AG04449 (cell line): ENCODE measurements at places on chromosomes 12 and 14.

GRCh38 chr12:16504200-16504599 is 101.8 kb downstream of the LMO3 start:
- DNase-seq = no peak

DNA sequence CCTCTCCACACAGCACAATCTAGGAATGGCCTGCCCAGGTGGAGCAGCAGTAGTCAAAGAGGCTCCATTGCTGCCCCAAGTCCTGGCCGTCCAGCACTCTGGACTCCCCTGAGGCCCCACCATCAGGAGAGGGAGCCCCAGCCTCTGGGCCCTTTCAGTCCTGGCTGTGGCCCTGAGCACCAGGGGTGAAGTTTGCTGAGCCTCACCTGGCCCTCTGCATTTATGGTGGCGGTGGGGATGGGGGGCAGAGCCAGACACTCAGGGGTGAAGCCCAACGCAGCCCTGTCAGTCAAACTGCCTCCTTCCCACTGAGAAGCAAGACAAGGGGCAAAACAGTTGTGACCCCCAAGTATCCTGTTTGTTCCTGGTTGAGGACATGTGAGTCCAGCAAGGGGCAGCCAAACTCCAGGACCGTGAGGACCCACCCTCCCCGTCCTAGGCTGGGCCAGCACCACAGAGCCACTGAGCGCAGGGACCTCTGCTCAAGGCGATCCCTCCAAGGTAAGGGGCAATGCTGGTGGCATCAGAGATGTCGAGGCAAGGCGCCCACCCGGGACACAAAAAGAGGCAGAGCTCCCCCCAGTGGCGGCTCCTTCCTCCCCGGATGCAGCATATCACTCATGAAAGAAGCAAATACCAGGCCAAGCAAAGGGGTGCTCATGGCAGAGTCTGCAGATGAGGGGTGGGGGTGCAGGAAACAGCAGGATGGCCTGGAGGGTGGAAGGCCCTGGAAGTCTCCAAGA is 4.8 kb upstream of the AMN start:
- no peak for DNase-seq

DNA sequence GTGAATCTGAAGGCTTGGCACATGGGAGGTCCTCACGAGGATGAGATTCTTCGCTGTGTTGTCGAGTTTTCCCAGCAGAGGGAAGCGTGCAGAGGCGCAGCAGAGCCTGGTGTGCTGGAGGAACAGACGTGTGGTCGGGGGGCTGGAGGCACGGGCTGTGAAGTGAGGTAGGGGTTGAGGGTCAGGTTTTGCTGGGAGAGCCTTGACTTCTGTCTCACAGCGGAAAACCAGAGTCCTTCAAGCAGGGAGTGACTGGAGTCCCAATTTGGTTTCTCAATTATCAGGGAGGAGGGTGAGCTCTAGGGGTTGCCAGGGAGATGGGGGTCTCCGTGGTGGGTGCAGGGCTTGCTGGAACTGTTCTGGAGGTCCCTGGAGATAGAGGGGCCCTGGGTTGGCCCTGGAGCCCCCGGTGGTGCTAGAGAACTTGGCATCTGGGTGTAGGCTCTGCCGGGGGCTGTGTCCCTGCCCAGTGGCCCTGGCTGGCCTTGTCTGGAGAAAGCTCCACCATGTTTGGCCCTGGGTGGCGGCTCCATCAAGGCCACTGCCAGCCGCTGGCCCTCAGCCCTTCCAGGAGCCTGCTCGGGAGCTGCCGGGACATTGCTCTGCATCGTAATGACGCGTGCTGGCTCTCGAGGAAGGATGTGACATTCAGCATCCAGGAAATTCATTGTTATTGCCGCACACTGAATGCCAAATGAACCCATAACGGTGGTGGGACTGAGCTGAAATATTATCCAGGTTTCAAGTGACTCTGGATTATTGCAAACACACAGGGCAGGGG is 215.7 kb downstream of the KIF26A start:
- no peak for DNase-seq

DNA sequence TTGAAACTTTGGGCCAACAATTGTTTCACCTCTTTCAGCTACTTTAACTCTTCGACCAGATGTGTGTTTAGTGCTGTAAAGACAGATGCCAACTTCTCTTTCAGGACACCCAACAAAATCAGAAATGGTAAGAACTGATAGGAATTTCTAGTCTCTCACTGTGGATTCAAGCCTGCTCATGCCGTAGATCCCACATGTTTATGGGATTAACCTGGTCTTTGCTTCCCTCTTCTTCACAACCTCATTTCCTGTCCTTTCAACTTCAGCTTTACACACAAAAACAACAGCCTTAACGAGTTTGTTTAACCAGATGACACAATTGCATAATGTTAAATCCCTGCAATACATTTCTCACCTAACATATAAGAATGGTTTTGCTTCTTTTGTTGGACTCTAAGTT is 1031.9 kb upstream of the LRFN5 start:
- no peak for DNase-seq

DNA sequence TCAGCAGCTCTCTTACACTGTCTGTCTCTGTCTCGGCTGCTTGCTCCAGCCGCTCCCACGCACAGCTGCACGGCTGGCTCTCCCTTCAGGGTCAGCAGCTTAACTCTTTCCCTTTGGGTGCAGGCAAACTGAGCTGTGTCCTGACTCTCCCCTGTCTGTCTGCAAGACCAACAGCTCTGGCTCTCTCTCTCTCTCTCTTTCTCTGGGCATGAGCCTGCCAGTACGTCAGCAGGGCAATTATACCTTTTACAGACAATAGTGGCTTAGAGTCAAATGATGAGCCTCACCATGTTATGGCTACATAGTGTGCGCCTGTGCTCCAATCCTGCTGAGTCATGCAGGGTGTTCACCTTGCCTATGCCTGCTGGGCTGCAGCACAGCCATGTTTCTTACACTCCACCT is 120.5 kb upstream of the DDHD1 start:
- no peak for DNase-seq

GRCh38 chr12:102350070-102350469 is 130.3 kb downstream of the IGF1 start:
- DNase-seq = no peak

GRCh38 chr14:30822080-30822571 is 52.2 kb upstream of the COCH start:
- DNase-seq = no peak

DNA sequence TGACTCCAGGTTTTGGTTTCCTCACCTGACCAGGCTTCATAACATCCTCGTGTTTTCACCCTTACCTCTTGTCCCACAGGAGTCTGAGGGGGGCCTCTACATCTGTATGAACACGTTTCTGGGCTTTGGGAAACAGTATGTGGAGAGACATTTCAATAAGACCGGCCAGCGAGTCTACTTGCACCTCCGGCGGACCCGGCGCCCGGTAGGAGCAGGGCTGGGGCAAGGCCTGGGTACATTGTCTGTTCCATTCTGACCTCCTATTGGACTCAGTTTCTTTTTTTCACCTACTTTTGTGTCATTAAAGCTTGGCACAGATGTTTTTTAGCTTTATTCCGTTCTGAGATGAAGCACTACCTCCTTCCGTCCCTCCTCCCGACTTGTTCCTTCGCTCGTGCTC is 3.4 kb downstream of the USP5 start:
- no peak for DNase-seq

DNA sequence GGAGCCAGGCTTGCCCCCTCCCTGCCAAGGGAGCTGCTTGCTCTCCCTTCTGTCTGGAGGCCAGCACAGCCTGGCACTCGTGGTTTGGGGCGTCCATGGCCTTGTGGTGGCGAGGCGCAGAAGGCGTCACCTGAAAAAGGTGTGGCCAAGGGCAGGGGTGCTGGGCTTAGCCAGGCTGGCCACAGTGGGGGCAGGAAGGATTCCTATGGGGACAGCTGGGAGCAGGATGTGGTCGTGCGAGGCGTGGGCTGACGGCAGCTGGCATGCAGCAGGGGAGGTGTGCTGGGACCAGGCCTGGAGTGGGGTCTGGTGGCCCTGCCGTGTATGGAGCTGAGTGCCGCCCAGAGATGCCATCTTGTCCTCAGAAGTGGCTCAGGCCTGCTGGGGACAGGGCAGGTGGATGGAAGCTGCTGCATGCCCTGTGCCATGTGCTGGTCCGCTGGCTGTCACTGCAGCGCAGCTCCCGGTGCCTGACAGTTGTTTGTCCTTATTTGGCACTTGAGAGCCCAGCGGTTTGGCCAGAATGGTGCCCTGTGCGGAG is 30.0 kb downstream of the SH2B3 start:
- DNase-seq = no peak

DNA sequence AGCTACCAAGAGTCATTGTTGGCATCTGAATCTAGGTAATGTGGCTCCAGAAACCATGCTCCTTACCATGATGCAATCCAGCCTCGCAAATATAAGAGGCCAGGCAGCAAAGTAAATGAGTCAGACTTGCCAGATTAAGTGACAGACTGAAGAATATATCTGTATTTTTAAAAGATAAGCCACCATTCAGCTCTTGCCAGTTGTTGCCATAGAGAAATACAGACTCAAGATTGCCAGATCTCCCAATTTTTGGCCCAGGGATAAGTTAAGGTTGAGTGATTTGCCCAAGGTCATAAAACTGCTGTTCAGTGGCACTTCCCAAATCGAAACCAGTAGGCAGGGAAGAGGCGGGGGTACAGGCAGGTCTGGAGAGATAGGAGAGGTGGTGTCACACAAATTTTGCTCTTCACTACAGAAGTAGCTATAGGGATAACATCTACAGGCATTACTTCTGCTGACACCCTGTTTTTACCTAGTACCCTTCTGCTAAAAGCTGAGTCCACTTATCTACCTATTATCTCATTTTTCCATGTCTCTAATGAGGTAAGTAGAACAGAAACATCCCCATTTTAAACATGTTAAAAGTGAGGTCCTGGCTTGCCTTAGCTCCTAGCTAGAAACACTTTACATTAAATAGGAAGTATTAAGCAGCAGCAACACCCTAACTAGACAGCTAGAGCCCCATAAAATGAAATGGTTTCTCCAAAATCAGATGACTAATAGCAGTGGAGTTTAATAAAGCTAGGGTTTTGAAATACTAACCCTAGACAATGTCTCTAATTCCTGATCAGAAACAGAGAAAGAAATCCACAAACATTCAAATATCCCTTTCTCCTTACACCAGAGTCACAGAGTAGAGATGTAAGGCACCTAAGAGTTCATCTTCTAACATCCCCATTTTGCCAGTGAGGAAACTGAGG is 19.5 kb downstream of the DCAF5 start:
- peak; percentile 29 for DNase-seq

DNA sequence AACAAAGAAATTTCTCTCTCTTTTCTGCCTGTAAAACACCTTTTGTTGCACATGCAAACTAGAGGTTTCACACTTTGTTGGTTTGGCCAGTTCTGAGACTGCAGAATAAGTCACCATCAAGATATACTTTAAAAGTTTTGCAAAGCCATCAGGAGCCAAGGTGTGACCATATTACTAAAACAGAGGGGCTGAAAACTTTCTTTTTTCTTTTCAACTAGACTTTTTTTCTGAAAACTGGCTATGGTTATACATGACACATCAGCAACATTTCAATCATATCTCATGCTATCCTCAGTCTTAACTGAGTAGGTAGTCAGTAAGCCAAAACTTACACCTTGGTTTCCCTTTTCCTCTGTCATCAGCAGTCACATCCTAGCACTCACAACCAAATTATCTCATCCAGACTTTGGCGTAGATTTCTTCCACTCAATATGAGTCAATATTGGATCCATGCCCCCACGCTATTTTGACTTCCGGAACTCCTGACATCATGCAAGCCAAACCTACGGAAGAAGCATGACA is 4.1 kb upstream of the IFNG start:
- no peak for DNase-seq

GRCh38 chr14:96363751-96364336 is 518 bp downstream of the GSKIP start:
- no peak for DNase-seq

DNA sequence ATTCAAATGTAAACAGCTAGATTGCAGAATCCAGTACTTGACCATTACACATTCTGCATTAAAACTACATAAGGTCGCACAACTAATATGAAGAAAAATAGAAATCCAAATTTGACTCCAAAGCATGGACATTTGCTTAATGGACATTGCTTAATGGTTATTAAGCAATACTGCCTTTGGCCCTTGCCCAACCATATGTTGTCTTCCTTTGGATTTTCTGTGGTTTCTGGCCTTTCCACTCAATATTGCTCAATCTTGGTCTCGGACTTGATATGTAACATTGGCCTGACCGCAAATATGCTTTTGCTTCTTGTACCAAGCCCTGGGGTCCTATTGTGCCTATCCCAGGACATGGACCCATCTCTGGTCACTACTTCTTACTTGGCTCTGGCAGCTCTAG is 67.2 kb downstream of the PTPRR start:
- DNase-seq = no peak
